NCI-H510A treated with DMSO at 0.1 percent for 48 hours (cell line): ENCODE measurements at places on chromosomes 13 and 19.
A peak's percentile ranks its signal among the peaks of the same experiment; 100 is the strongest.

GRCh38 chr19:55552206-55552605 lies 6.9 kb upstream of the SBK3 start:
- DNase-seq, result no peak

DNA sequence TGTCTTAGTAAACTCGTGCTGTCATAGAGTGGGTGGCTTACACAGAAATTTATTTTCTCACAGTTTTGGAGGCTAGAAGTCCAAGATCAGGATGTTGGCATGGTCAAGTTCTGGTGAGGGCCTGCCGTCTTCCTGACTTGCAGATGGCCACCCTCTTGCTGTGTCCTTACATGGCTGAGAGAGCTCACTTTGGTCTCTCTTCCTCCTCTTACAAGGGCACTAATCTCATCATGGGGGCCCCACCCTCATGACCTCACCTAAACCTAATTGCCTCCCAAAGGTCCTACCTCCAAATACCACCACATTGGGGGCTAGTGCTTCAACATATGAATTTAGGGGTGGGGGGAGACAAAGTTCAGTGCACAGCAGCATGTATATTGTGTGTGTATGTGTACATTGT lies 14.3 kb upstream of the GPR18 start:
- DNase-seq, result no peak

GRCh38 chr13:49627831-49628652 lies at the start of gene ARL11:
TSS of gene ARL11 (plus strand) at chr13:49628507. CDS start at chr13:49630448, 1,941 bp downstream.
- DNase-seq, result no peak

DNA sequence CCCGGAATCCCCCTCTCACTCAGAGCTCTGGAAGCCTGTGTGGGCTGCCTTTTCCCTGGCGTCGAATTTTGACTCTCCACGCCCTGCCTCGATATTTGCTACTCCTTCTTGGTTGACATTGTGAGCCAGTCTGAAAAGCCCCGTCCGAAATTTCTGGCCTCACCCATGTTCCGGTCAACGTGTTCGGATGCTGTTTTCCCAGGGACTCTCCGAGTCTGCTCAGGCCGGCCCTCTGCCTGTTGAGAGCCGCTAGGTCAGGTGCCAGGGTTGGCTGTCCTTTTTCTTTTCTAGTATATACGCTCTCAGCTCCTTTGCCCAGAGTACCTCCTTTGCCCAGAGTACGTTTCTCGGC lies 6.8 kb upstream of the DGKH start:
- peak; percentile 8 for DNase-seq
